ENCODE measurements at places on chromosomes 13 and 19.

- DNase-seq = no peak
Measured at GRCh38 chr19:18894254-18895037, 1.5 kb downstream of the CERS1 start.

DNA sequence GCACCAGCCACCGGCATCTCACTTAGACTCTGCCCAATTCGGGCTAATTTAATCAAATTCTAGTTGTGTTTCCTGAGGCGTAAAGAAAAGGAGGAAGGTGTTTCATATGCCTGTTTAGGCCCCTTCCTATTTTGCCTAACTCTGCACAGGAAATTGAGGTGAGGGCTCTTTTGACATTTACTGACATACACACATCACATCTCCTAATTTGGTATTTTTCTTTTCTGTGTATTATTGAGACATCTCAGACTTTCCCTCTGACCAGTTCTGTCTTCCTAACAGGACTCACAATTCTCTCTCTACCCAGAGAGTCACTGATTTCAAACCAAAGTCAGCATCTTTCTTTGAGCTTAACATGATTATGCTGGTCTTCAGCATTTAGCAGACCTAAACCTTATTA, 7.9 kb downstream of the CEACAM3 start:
- DNase-seq = no peak

DNA sequence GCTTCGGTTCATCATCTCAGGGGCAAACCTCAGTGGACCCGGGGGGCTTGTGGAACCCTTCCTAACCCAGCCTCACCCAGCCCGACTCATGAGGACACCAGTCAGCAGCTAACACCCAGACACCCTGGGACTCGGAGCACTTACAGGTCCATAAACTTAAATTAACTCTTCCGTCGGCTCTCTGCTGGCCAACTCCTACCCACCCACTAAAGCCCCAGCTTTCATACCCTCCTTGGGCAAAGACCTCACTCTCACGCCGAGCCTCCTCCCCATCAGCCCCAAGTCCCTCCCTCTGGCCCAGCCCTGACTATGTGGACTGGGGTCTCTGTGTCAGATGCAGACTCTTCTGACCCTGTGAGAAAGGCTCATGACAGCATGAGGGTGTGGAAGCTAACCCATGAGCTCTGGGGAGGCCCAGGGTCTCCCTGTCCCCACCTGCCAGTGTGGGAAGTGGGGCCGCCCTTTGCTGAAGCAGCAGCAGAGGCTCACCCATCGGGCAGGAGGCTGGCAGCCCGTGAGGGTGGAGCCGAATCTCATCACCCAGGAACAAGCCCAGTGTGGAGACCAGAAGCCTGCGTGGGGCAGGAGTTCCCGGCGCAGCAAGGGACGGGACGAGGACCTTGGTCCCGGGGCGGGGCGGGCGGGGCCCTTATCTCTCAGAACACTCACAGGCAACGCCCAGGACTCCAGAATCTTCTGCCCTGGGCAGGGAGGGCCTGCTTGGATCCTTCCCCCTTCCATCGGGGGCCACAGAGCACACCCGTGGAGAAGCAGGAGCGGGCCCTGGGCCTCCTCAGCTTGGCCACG, 19.8 kb downstream of the TCF3 start:
- DNase-seq = no peak

- DNase-seq = no peak
Measured at GRCh38 chr13:95301968-95302393, 730 bp upstream of the ABCC4 start.

DNA sequence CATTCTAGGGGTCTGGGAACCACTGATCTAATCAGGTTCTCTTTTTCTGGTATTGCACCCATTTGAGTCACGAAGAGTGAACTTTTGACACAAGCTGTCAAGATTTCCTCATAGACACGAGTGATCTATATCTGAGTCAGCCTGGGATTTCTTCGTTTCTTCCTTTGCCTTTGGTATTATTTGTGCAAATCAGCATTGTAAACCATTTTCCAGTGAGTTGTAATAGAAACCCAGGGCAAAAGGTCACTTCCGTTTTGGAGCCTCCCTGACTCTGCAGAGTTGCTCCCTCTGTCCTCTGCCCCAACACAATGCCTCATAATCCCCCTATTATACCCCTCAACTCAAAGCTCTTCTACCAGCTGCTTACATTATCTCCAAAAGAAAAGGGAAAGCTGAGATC, 615.1 kb downstream of the EFNB2 start:
- peak; percentile 89 for DNase-seq

DNA sequence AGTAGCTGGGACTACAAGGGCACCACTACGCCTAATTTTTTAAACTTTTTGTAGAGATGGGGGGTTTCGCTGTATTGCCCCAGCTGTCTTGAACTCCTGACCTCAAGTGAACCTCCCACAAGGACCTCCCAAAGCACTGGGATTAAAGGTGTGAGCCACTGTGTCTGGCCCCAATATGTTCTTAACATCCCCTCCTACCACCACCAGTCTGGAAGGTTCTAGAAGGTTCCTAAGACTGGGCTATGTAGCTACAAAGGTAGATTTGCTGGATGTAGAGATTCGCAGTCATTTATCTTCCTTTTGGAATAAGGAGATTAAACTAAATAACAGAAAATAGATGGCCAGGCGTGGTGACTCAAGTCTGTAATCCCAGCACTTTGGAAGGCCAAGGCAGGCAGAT, 5.3 kb downstream of the HSD17B14 start:
- no peak for DNase-seq

DNA sequence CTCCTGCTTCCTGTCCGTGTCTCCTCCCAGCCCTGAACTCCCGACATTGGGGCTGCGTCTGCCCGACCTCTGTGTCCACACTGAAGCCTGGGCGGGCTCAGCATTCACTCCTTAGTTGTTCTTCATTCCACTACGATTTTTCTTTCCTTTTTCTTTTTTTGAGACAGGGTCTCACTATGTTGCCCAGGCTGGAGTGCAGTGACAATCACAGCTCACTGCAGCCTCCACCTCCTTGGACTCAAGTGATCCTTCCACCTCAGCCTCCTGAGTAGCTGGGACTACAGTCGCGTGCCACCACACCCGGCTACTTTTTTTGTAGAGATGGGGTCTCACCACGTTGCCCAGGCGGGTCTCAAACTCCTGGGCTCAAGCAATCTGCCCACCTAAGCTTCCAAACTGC, 23.5 kb upstream of the SIGLEC11 start:
- no peak for DNase-seq

DNA sequence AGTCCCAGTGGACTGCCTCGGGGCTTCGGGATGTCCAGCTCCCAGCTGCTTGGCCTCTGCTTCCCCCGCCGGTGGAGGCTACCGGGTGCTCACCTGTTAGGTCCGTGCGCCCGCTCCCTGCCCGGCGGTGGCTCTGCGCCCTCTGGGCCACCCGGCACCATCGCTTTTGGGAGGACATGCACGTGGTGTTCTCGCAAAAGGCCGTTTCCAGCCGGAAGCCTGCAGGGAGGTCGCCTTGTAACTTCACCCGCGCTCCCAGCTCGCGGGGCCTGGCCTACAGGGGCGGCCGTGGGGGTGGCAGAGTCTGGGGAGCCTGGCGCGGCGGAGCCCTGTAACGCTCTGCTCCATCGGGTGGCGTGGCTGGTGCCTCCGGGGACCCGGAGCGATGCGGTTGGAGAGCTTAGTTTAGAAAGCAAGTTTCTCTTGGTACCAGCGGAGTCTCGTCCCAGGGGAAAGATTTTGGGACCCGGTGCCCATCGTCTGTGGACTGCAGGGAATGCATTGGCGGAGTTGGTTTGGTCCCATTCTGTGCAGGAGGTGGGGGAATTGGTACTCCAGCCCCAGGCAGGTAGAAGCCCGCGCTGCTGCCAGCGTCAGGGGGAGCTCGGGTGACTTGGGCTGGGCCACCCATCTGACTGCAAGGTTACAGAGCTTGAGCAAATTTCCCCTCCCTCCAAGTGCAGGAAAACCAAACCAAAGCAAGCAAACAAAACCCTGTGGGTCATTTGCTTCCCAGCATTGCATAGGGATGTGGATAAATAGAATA, 673 bp downstream of the SPATA13 start:
- DNase-seq = no peak

GRCh38 chr19:11486661-11487503, 6.0 kb upstream of the ELAVL3 start:
- DNase-seq = no peak

DNA sequence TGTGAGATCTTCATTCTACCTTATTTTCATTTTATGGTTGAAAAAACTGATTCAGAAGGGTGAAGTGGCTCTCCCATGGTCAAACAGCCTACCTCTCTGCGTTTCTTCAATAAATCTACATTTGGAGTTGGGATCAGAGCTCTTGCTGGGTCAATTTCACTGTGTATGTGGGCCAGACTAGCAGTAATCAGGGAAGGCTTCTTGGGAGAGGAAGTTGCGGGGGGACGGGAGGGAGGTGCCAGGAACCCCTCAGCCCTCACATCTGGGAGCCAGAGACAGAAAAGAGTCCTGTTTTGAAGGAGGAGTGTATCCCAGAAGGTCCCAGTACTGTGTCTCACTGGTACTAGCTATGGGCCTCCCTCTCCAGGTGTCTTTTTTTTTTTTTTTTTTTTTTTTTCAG, 934 bp downstream of the KXD1 start:
- DNase-seq = no peak

- DNase-seq = no peak
Measured at GRCh38 chr13:102354011-102354410, 47.8 kb downstream of the FGF14 start.

- no peak for DNase-seq
Measured at GRCh38 chr19:22622901-22623840, 11.0 kb upstream of the ZNF492 start.

DNA sequence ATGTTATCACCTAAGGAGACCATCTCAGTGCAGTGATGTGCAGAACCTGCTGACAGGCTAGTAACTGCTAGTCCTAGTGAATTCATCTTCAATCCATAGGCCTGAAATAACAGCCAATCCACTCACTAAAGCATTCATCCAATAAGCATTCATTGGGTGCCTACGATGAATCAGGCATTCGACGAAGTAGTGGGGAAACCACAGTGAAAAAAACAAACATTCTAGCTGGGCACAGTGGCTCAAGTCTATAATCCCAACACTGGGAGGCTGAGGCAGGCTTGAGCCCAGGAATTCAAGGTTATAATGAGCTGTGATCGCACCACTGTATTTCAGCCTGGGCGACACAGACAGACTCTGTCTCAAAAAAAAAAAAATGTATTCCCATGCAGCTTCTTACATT, 135.6 kb downstream of the RNF17 start:
- no peak for DNase-seq

GRCh38 chr13:96650301-96650886, 343.9 kb downstream of the OXGR1 start:
- peak; percentile 82 for DNase-seq

Measured in epithelial cell of esophagus (primary cell).